Fibroblast of lung (primary cell): ENCODE measurements at places on chromosomes 11 and 22.

- no peak for DNase-seq
Observed at GRCh38 chr22:46969961-46970360, 207.5 kb downstream of the TBC1D22A start.

GRCh38 chr11:130199792-130200191, 40.2 kb downstream of the ST14 start:
- no peak for DNase-seq

- DNase-seq = peak; percentile 82
Observed at GRCh38 chr11:19366992-19367709, 126.4 kb upstream of the E2F8 start.

GRCh38 chr11:69836401-69836800, 17.2 kb upstream of the FGF3 start:
- DNase-seq = no peak

- DNase-seq = no peak
Observed at GRCh38 chr11:10382518-10382917, 72.5 kb upstream of the AMPD3 start.

GRCh38 chr22:16922706-16923105, 85.3 kb downstream of the GAB4 start:
- no peak for DNase-seq

GRCh38 chr11:84963240-84963639, 663.9 kb downstream of the DLG2 start:
- peak; percentile 36 for DNase-seq

DNA sequence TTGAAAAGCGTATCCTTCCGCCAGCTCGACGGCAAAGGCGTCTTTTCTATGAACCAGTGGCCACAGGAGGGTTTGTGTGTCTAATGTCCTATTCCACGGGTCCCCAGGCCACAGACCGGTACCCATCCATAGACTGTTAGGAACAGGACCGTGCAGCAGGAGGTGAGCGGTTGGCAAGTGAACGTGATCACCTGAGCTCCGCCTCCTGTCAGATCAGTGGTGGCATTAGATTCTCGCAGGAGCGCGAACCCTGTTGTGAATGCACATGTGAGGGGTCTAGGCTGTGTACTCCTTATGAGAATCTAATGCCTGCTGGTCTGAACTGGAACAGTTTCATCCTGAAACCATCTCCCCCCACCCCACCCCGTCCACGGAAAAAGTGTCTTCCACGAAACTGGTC, 62.7 kb upstream of the KCNQ1OT1 start:
- DNase-seq = no peak

- DNase-seq = no peak
Observed at GRCh38 chr11:74248469-74248868, 63.0 kb downstream of the P4HA3 start.

DNA sequence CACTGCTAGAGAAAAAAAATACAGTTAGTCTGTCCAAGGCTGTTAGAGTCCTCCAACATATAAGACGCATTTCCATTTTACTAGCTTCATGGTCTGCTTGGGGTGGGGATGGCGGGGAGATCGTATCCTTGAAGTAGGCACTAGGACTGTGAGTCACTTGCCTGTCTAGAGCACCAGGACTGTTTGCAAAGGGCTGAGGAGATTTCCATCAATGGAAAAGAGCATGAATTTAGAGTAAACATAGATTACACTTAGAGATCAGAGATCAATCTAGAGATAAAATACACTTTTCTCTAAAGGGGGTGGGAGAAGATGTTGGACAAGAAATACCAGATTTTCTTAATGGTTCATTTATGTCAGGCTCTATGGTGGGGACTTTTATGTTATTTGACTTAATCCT, 1.7 kb upstream of the MS4A7 start:
- no peak for DNase-seq

DNA sequence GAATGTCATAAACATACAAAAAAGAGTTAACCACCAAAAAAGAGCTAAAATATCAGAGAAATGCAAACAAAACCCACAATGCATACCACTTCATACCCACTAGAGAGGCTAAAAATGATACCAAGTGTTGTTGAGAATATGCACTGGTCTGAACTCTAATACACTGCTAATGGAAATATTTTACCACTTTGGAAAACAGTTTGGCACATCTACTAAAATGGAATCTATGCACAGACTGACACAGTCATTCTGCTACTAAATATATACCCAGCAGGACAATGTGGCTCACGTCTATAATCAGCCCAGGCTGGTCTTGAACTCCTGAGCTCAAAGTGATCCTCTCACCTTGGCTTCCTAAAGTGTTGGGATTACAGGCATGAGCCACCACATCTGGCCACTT, 18.0 kb downstream of the MAPK1 start:
- DNase-seq = peak; percentile 39
